Fibroblast of pulmonary artery (primary cell): ENCODE measurements at places on chromosomes 5 and 9.
A peak's percentile ranks its signal among the peaks of the same experiment; 100 is the strongest.

GRCh38 chr5:104951829-104952228 is 1389.2 kb upstream of the NUDT12 start:
- DNase-seq: no peak

DNA sequence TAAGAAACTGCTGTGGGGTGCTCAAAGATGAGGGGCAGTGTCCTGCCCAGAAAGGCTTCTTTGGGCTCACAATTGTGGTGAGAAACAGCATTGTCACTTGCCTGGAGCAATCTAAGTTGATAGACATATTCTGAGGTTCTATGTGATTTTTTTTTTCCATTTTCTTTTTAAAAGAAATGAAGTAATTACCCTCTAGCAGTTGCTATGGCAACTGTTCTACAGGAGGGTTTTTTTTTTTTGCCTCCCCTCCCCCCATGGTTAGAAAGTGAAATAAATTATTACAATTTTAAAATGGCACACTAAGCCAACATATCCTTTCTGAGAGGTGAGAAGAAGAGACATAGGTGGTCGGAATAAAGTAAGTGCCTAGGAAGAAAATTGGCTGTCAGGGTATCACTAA is 127.0 kb downstream of the UNC13B start:
- DNase-seq: no peak

- DNase-seq: no peak
Observed at GRCh38 chr9:89109666-89110065, 69.0 kb downstream of the SHC3 start.

- no peak for DNase-seq
Observed at GRCh38 chr5:123178683-123179082, 89.6 kb downstream of the PRDM6 start.

DNA sequence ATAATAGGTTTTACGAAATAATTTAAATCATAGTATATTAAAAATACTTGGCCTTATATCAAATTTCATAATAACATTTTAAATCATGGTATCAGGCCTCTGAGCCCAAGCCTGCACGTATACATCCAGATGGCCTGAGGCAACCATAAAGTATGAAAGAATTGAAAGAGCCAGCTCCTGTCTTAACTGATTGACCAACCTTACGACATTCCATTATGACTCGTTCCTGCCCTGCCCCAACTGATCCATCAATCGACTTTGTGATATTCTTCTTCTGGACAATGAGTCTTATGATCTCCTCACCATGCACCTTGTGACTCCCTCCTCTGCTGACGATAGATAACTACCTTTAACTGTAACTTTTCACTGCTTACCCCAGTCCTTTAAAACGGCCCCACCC is 545.0 kb downstream of the MTRR start:
- DNase-seq: no peak

GRCh38 chr5:91312698-91313097 is 70.4 kb downstream of the ARRDC3 start:
- DNase-seq: peak; percentile 36

DNA sequence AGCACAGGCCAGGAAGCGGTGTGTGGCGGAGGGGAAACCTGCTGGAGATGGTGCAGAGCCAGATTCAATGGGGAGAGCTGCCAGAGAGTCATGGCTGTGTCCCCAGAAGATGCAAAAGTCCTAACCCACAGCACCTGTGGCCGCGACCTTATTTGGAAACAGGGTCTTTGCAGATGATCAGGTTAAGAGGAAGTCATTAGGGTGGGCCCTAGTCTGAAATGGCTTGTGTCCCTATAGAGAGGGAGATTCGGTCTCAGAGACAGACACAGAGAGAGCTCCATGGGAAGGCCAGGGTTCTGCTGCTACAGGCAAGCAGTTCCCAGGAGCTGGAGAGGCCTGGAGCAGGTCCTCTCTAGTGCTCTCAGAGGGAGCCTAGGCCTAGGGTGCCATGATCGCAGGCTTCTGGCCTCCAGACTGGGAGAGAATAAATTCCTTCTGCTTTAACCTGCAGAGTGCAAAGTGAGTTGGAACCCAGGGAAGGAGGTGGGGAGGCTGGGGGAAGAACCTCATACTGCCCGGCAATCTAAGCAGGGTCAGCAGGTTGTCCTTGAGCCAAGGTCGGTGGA is 1.9 kb upstream of the LPCAT1 start:
- no peak for DNase-seq

DNA sequence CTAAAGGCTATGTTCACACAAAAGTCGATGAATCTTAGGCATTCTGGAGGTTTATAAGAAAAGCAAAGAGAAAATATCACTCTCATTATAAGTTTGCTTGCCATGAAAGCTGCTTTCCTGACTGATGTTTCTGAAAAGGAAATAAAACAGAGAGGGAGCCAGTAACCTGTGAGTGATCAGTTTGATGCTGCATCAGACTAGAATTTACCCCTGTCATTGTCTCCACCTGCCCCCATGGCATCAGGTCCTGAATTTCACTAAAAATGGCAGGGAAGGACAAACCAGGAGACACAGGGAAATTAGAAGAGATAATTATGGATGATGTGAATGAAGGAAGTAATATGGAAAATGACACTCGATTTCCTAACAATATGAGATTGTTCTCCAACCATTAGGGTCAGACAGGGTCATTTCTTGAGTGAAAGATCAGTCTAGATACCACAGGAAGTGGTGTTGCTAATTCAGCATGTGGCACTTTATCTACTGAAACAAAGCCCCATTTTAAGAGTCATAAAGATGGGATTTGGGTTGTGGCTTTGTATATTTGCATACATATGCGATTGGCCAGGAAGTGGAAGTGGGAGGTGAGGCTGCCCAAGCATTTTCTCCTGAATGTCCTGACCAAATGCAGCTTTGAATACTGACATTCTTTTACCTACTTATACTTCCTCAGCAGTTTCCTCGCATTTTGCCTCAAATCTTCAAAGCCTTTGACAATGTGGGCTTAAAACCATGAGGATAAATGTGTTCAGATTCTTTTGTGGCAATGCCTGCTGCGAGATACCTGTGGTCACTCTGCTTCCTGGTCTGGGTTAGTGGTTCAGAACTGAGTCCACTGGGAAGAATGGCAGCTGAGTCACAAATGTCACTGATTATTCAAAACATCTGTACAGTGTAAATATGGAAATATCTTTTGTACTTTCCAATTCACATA is 29.7 kb downstream of the MEGF10 start:
- DNase-seq: peak; percentile 14

- DNase-seq: no peak
Observed at GRCh38 chr5:173751266-173751600, 134.8 kb upstream of the BOD1 start.

DNA sequence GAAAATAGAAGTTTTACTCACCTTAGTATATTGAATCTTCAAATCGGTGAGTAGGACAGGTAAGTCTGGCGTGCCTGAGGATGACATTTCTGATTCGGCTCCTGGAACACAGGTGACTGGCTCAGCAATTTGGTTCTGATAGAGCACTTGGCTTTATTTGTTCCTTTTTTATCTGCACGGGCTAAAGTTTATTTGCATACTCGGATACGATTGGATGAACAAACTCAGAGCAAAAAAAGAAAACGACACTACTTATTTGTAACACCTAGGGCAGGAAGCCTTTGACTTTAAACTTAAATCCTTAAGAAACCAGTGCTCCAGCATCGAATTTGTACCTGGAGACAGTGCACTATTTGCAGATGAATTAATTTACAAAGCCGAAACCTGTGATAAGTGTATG is at the start of gene ALDH1A1:
Gene ALDH1A1 (minus strand): TSS at position 140 of the 400 bp plus-strand sequence. CDS start 53 bp downstream, at position 87.
- DNase-seq: no peak
